ENCODE measurements at places on chromosomes 12 and 14.
A peak's percentile ranks its signal among the peaks of the same experiment; 100 is the strongest.

DNA sequence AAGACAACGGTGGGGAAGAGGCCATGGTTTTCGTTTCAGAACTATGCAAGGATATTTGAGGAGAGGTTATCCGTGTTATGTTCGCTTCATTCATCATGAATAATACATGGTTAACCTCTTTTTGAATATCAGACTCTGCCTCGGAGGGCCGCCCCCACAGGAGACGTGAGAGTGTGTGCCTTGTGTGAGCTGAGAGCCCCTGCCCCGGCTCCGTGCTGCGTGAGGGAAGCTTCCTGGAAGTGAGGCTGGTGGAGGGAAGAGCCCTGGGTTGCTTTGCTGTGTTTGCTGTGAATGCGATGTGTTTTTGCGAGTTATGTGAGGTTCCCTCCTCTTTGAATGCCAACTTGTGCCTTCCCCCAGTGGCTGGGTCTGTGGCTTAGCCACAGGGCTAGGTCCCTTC, 146.0 kb upstream of the RTL1 start:
- no peak for DNase-seq

GRCh38 chr14:70655110-70655826, 13.6 kb downstream of the TTC9 start:
- DNase-seq: peak; percentile 88

GRCh38 chr12:57153415-57153997, 6.1 kb upstream of the LRP1-AS start:
- DNase-seq: no peak

DNA sequence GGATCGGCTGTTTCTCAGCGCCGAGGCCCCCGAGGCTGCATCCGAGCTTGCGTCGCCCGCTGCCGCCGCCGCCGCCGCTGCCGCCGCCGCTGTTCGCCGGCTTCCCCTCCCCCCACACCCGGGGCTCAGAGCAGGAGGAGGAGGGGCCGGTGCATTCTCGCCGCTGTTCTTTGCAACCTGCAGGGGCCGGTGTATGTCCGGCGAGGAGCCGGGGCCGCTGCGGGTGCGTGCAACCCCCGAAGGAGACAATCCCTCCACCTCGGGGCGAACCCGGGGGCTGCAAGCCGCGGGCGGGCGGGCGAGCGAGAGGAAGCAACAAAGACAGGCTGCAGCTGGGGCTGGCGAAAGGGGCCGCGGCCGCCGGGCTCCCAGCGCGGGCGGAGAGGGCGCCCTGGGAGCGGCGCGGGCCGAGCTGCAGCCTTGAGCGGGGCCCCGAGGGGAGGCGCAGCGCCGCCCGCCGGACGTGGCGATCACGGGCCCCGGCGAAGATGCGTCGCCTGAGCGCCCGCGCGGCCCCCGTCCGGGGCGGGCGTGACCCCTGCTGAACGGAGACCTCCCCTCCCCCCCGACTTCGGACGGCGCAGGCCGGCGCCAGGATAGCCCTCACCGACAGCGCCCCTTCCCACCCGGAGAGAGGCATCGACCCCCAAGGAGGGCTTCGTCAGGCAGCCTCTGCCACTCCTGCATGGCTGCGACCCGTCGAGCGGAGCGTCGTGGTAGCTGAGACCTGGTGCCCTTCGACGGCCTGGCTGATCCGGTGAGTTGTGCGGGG, 702 bp downstream of the FAM222A start:
- peak; percentile 59 for DNase-seq

DNA sequence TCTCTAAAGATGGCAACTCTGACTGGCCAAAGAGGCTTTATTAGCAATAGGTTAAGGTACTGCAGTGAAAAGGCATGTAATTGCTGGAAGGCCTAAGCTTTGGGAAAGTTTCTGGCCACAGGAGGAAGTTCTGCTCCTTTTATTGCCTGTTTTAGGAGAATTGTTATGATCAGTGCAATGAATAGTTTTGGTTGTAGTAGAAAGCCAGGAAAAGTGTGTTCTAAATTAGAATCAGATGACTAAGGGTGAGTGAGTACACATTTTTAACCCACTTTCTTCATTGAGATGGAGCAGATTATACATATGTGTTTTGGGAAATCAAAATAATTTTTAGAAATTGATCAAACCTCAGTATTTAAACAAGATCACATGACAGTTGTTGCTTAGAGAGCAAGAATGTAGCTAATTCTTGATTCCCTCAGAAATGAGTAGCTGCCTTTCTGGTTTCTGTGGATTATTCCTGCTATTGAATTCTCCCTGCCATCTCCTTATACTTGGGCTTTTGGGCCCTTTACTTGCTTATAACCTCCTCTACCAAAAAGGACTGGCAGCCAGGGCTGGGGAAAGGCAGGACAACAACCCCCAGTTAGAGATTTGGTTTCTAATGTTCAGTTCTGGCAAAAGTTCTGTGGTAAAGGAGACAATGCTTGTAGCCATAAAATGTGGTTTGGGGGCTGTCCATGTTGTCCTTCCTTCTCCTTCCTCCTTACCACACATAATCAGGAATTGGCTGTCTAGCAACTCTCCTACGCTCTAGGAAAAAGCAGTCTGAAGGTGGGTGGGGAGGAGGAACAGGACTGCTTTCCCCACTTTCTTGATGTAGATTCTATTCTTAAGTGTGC, 217.1 kb downstream of the SLC38A4 start:
- DNase-seq: no peak

- DNase-seq: no peak
These were observed 2.8 kb downstream of the ZFP36L1 start for GRCh38 chr14:68789821-68790643.

GRCh38 chr12:47885012-47885501, 19.7 kb downstream of the VDR start:
- peak; percentile 30 for DNase-seq

- DNase-seq: no peak
These were observed 340.7 kb downstream of the DPF3 start for GRCh38 chr14:72553161-72553560.

DNA sequence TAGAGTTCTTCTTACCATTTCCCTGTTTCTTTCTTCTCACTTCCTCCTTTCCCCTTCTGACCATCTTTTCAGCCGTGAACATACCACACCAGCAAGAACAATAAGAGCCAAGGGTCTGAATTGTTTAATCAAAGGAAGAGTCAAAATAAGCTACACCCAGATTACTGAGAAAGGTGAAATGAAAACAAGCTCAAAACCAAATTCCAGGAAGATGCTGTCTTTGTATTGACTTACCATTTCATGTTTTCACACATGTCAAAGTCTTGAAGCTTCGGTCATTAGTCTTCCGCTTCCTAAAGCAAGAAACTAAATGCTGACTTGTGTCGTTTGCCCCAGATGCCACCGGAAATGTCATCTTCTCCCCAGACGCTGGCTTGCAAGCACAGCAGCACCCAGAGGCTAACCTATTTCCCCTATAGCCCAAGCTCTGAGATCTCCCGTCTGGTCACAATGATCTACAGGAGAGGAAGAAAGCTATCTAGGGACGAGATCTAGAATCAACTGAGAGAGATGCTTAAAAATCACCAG, 136.5 kb upstream of the AMIGO2 start:
- peak; percentile 91 for DNase-seq

GRCh38 chr12:87670448-87670847, 358.8 kb downstream of the C12orf50 start:
- DNase-seq: no peak
